ENCODE measurements at places on chromosomes 2 and 18.

GRCh38 chr2:190889175-190889943 lies 8.7 kb downstream of the GLS start:
- DNase-seq, result no peak

- DNase-seq, result no peak
These were observed 15.5 kb downstream of the TBC1D8 start for GRCh38 chr2:101135412-101136296.

DNA sequence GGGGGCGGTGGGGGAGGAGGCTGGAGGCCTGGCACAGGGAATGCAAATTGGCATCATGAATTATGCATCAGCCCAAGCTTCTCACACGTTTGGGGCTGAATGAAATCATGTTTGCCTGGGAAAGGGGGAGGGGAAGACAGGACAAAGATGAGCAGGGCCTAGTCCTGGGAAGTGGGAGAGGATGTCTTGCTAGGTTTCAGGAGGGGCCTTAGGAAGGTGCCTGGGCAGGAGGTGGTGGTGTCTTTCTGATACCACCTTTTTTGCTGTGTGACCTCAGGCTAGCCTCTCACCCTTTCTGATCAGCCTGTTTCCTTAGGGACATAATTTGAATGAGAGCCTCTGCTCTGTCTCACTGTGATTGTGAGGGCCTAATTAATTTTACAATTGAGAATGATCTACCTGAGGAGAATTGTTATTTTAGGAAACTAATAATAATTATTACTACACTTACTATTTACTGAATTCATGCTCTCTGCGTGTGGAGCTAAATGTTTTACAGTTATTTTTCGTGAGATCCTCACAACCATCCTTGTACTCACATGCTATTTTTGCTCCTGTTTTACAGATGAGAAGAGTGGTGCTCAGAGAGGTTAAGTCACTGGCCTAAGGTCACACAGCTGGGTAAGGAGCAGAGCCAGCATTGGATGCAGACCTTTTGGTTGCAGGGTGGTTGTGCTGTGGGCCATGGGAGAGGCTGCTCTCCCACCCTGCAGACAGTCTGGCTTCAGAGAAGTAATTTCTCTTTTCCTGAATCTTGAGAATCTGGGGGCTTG lies 39.6 kb downstream of the INHBB start:
- DNase-seq, result no peak

DNA sequence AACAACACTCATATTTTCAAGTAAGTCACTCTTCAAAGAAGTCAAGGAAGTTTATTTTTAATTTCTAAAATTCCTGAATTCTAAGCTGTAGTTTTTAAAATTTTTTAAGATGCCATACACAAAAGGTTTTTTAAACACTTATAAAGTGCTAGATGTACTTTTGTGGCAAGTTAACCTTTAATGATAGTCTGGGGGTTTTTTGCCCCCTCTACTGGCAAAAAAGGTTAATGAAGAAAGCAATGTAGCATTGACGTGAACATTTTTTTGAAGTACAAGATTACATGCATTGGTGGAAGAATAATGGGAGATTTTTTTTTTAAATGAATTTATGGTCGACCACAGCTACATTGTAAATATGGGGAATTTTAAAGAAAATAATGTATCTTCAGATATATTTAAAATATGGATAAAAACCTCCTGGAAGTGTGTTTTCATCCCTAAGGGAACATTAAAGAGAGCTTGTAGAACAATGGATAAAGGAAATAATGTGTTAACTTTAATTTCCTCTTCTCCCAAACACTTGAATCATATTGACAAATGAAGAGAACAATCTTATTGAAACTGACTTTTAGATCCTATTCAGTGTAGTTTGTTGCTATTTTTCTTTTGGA lies 12.6 kb downstream of the ITPRID2 start:
- no peak for DNase-seq

DNA sequence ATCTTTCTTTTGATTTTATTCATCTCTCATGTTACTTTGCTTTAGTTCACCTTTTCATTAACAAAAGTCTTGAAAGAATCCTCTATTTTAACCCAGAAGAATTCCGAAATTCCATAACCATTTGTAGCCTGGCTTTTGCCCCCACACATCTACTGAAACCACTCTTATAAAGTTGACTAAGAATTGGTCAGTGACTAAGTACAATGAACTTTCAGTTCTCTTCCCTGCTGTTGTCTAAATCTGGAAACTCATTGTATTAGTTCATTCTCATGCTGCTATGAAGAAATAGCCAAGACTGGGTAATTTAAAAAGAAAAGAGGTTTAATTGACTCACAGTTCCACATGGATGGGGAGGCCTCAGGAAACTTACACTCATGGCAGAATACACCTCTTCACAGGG lies 49.9 kb upstream of the PNPT1 start:
- no peak for DNase-seq

- DNase-seq, result no peak
These were observed 558.4 kb downstream of the PIK3C3 start for GRCh38 chr18:42513441-42513840.

- DNase-seq, result no peak
These were observed 152.2 kb downstream of the INHBB start for GRCh38 chr2:120498121-120498520.

DNA sequence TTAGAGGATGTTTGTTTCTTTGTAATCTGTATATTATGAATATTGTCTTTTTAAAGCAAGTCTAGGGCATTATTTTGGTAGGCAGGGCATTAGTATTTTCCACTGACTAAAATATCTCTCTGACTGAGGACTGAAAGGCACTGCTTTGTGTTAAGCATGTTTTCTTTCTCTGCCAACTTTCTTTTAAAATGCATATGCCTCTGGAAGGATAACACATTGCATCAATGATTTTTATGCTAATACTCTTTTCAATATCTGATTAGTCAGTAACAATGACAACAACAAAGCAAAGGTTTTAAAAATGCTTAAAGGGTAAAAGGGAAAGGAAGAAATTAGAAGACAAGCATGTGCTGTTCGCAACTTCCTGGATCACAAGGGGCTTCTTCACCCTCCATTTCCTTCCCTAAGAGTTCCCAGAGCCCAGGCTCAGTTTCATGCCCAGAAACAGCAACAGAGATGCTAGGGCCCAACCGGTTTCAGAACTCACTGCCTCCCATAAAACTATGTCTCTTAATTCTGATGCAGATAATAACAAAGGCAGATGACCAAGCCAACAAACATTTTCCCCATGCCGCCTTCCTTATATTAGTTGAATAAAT lies 786.8 kb upstream of the ACVR2A start:
- DNase-seq, result no peak

DNA sequence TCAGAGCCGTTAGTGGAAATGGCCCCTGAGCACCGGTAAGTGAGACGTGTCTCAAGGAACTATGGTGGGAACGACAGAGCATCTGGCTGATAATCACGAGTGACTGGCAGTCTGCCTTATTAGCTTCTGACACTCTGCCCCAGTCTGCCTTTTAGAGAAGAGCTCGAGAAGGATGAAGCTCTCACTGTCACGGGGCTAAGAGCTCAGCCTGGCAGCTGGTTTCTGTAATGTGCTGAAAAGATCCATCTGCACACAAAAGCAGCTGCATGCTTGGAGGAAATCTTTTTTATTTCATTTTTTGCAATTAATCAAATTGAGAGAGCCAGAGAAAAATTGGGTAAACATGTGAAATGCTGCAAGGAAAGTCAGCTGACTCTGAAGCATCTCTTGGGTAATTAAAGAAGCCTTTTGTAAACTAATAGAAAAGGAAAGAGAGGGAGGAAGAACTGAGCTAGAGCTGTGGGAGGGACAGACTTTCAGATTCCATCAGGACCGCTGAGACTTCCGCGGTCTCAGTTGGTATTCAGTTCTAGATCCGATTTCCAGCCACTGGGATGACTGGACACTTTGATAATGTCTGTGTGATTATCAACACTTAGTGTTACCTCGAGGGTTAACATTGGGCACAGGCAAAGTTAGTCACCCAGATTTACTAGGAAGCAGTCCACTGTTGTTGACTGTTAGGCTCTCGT lies 24.4 kb downstream of the MBP start:
- DNase-seq, result no peak

- no peak for DNase-seq
These were observed 131.9 kb upstream of the ZNF516 start for GRCh38 chr18:76626991-76627390.

DNA sequence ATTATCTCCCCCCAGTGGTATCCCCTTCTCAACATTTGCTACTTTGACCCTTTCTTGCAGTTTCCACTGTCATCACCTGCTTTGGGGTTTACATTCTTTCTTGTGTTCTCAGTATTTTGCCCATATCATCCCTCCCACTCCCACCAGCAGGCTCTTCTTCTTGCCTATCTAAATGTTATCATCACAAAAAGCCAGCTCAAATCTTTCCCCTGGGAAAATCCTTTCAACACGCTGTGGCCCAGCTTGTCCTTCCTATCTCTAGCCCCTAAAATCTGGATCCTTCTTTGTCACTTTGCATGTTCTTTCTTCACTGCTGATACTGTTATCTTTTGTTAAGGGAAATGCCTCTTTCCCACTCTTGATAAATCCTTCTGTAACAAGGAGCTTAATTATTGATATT lies 138.2 kb downstream of the RAD51AP2 start:
- no peak for DNase-seq

- DNase-seq, result no peak
These were observed 55.6 kb downstream of the CHMP3 start for GRCh38 chr2:86507600-86507999.

DNA sequence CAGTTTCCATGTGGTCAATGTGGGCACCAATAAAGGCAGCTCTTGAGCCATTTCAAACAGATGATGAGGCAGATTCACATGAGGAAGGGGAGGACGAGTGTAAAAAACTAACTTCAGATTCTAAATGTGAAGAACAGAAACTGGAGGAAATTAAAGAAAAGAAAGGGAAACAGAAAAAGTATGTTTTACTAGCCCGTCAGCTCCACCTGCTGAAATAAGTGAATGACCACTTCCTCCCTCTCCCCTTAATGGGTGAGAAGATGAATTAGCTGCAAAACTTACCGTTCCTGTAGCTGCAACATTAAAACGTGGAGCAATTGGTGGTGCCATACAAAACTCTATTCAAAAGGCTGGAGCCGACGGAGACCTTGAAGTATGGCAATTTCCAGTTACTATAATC lies 203.5 kb downstream of the UXS1 start:
- no peak for DNase-seq

DNA sequence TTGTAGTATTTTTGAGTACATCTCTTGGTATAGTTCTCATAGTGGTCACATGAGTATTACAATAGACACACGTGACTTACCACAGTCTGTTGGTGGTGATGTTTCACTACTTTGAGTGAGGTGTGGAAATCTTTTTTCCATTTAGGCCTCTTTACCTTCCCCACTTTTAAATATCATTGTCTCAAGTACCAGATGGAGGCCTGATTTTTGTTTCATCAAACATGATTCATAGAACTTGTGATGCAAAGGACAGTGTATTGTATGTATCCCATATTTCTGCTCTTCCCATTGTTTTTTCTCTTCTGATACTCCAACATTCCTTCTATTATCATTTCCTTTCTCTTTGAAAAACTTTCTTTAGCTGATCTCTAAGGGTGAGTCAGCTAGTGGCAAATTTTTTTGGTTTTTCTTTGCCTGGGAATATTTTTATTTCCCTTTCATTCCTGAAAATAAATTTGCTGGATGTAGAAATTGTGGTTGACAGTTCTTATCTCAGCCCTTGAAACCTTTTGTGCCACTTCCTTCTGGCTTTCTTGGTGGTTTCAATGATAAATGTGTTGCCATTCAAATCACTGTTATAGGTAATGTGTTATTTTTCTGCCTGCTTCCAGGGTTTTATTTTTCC lies 32.8 kb downstream of the RFX8 start:
- DNase-seq, result no peak

DNA sequence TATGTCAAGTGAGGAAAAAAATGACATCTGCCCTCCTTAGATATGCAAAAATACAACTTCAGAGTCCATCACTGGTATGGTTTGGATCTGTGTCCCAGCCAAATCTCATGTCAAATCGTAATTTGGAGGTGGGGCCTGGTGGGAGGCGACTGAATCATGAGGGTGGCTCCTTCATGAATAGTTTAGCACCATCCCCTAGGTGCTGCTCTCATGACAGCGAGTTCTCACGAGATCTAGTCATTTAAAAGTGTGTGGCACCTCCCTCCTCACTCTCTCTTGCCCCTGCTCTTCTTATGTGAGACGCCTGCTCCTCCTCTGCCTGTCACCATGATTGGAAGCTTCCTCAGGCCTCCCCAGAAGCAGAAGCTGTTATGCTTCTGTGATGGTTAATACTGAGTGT lies 5.9 kb upstream of the PSMA8 start:
- DNase-seq, result no peak

DNA sequence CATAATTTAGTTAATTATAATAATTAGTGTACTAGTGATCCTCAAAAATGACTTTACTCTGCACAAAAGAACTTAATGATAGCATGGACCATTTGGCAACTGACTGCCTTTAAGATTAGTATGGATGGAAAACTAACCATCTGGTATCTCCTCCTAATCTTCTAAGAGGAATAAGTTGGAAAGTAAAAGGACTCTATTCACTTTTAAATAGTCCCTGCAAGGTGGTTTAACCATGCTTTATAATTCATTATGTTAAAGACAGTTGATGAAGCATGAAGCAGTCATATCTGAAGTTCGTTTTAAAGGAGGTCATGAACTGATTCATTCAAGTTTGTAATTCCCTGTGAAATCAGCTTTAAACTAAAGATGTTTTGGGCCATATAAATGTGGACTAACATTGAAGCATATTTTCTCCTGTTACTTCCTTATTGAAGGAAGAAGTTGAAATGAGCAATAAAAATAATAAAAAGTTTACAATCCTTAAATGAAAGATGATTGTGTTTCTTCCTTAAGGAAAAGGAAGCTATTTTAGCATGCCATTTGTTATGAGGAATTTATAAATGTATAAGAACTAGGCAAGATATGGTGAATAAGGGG lies 446.0 kb downstream of the XIRP2 start:
- DNase-seq, result no peak

DNA sequence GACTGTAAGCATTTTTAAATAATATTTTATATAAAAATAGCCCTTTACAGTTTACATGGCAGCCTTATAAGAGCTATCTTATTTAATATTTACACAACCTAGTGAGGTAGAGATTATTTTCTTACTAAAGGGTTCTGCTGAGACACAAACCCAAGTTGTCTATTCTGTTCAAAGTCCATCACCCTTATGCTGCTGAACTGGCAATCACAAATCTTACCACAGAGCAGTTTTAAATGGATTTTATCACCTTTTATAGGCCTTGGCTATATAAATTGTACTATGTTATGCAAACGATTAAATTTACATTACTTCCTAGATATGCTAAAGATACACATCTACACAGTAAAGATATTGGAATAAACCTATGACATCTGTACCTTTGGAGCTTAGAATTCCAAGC lies 40.7 kb downstream of the RBM45 start:
- DNase-seq, result no peak

GRCh38 chr2:217802266-217802665 lies 200.5 kb downstream of the TNS1 start:
- no peak for DNase-seq

DNA sequence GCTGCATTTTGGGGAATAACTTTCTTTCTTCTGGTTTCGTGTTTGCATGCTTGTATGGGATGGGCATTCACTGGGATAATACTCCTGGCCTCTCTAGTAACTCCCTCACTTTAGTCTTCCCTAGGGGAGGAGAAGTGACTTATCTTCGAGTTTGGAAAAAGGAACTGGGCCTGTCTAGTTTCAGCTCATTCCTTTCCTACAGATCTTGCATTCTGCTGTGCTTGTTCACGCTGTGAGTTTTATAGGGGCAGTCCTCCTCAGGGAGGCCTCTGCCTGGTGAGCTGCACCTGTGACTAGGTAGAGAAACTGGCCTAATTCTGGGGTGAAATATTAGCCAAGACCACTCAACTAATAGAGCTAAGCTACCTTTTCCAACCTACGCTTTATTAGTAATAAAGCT lies 50.9 kb downstream of the PHLPP1 start:
- no peak for DNase-seq

- DNase-seq, result no peak
These were observed 311.5 kb upstream of the ID2 start for GRCh38 chr2:8370258-8370802.

All from posterior cingulate gyrus (tissue), 11 donors.